Thyroid gland (tissue), 4 donors: ENCODE measurements at places on chromosomes 1 and 21.

- DNase-seq = no peak
Measured at GRCh38 chr1:167659881-167660280, 29.8 kb downstream of the RCSD1 start.

DNA sequence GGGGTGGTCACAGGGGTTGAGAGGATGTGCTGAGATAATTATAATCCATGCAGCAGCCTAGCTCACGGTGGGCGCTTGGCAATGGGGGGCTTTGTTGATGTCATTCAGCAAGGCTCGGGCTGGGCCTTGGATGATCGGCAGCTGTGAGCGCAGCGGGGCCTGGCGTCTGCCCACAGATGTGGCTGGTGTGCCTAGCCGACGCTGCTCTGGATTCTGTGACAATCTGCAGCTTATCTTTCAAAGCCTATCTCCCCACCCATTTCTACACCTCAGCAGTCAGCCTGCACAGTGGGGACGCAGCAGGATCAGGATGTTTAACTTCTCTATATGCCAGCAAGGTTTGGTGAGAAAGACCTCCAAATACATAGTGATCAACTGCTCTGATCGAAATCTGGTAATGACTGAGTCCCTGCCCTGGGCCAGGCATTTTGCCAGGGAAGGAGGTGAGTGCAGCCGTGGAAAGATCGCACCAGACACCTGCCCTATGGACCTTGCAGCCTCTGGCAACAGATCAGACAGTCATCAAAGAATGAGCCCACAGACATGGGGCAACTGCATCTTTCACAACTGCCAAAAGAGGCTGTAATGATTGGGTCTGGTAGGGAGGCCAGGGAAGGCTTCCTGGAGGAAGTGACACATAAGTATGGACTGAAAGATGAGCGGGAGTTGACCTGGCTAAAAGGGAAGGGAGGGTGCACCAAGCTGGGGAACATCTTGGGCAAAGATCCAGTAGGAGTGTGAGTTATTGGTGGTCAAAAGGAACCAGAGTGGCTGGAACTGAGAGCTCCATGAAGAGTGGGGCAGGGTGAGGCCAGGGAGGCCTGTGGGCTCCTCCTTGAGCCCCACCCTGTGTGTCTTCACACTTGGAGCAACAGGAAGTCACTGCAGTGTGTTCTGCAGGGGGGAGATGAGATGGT, 35.3 kb downstream of the EPHB2 start:
- DNase-seq = peak; percentile 29

- no peak for DNase-seq
Measured at GRCh38 chr1:53328541-53329499, 950 bp upstream of the LRP8 start.

GRCh38 chr1:173164178-173164577, 43.0 kb downstream of the TNFSF4 start:
- DNase-seq = no peak

DNA sequence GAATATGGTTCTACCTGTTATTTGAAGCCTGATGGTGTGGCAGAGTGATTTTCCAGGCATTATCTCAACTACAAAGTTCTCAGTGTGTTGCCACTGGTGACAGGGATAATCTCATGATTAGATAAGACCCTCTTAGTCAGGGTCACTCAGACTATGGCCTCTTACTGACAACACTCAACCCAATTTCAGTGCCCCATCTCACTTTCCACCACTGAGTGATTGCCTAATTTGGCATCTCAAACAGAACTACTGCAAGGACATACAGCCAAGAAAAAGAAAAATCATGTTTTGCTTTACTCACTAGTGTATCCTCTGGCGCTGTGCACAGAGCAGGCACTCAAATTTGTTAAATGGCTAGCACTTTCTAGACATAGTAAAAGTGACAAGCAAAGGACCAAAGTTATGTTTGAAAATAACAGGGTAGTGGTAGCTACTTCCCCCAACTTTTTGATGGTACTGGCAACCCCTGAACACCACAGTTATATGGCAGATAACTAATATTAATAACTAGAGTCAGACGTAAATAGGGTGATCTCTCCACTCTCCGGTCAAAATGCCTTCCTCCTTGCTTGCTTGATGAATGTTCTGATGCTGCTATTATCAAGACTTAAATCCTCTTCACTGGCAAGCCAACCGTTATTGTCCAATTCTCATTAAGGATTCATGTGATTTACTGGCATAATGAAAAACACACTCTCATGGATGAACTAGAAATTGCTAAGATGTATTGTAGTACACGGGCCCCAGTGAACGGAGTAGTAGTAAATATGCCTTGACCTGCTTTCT, 37.1 kb upstream of the SLC30A10 start:
- no peak for DNase-seq

- peak; percentile 64 for DNase-seq
Measured at GRCh38 chr21:41783476-41784180, 16.8 kb upstream of the RIPK4 start.

DNA sequence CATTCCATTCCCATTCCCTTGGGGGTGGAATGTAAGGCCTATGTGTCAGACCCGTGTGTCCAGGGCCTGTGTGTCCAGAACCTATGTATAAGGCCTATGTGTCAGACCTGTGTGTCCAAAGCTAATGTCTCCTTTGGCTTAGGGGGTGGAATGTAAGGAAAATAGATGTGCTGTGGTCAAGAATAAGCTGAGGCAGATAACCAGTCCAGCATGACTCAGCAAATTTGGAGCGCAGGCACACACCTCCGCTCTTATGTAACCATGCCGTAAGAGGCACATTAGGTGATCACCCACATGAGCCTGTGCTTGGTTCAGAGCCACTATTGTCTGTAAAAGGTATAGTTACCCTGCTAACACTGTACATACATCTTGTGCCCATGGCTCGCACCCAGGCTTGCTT, 150.8 kb upstream of the SGIP1 start:
- DNase-seq = no peak

- DNase-seq = no peak
Measured at GRCh38 chr21:46294647-46295176, 8.6 kb downstream of the YBEY start.
